ENCODE measurements at places on chromosomes 11 and 22.

DNA sequence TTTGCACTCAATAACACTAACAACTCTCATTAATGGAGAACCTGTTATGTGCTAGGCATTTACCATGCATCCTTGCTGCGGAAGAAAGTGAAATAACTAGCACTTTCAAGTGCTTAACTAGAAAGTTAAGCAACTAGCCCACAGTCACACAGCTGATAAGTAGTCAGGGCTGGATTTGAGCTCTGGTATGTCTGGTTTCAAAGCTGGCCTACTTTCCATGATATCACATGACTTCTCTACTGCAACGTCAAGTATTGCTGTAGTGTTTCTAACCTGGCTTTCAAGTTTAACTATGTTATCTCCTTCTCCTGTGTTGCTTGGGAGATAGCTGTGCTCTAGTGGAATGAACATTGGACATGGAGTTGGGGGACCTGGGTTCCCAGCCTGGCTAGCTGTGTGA is 12.1 kb downstream of the SLC15A3 start:
- no peak for DNase-seq

DNA sequence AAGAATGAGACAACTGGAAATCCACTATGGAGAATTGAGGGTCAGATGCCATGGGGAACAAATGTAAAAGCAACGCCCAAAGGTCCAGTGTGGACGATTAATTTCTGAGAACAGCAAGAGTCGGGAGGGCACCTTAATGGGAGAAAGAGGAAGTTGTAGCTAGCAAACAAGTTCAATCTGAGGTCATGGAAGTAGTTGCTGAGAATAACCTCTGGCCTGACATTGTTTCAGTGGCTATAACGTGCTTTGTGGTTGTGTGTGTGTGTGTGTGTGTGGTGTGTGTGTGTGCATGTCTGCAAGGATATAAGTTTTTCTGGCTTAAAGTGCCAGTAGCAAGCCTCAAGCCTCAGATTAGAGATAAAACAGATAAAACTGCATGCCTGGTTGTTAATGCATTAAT is 1630.1 kb upstream of the TENM4 start:
- no peak for DNase-seq

DNA sequence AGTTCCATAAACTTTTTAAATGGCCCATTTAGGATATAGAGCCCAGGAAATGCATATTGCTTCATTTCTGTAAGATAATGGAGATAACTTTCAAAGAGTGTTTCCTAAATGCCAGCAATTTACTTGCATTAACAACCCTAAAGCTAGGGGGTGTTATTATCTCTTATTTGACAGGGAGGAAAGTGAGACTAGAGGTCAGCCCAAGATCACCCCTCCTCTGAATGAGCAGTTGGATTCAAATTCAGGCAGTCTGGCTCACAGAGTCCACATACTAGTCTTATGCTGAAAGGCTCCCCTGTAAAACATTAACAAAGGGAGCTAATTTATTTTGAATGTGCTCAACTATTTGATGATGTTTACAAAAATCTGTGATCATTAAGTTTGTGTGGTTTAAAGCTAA is 49.9 kb upstream of the TRIM77 start:
- DNase-seq, result no peak

DNA sequence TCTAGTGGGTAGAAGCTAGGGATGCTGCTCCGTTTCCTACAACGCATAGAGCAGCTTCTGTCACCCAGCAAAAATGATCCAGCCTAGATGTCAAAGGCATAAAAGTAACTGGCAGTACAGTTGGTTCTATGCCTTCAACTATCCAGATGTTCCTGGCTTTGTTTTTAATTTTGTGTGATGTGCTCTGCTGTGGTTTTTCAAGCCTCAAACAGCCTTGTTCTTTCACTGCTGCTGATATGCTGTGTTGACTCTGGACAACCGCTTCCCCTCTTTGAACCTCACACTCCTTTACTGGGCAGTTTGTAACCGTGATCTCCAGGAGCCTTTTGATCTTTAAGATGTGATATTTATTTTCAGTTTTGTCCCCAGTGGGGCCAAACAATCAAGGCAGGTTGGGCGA is 116.4 kb downstream of the SEZ6L start:
- no peak for DNase-seq

GRCh38 chr11:134376150-134376921 is 35.7 kb downstream of the B3GAT1 start:
- no peak for DNase-seq

- DNase-seq, result no peak
Observed at GRCh38 chr11:122791411-122791810, 46.9 kb upstream of the CRTAM start.

GRCh38 chr22:17213976-17214375 is 5.3 kb downstream of the ADA2 start:
- no peak for DNase-seq

DNA sequence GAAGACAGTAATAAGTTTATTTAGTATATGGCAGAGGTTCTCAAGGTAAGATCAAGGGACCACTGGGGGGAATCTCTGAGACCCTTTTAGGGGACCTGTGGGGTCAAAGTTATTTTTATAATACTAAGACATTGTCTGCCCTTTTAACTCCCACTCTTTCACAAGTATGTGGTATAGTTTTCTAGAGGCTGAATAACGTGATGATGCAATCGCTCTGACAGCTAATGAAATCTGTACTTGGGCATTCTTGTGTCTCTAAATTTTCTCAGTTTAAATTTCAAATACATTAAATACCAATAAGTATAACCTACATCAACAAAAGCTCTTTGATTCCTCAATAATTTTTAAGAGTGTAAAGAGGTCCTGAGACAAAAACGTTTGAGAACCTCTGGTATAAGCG is 147.9 kb downstream of the ATG16L2 start:
- no peak for DNase-seq

DNA sequence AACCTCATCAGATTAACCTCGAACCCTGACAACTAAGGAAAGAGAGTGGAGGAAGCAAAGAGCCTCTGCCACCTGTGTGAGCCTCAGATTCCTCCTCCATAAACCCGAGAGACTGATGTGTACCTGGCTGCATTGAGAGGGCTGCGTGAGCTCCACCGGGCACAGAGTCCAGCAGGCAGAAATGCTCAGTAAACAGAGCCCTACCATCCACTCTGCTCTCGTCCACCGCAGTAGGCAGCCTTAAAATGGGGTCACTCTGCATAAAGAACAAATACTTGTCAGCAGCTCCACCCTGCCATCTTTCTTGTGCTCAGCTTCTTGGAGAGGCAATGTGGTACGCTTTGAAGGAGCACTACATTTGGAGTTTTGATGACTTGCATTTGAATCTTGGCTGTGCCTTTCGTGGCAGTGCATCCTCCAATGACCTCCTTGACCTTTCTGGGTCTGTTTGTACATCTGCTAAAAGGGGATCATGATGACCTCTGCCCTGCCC is 43.0 kb upstream of the CD5 start:
- DNase-seq, result no peak

- DNase-seq, result no peak
Observed at GRCh38 chr11:69244266-69244665, 49.7 kb upstream of the MYEOV start.

DNA sequence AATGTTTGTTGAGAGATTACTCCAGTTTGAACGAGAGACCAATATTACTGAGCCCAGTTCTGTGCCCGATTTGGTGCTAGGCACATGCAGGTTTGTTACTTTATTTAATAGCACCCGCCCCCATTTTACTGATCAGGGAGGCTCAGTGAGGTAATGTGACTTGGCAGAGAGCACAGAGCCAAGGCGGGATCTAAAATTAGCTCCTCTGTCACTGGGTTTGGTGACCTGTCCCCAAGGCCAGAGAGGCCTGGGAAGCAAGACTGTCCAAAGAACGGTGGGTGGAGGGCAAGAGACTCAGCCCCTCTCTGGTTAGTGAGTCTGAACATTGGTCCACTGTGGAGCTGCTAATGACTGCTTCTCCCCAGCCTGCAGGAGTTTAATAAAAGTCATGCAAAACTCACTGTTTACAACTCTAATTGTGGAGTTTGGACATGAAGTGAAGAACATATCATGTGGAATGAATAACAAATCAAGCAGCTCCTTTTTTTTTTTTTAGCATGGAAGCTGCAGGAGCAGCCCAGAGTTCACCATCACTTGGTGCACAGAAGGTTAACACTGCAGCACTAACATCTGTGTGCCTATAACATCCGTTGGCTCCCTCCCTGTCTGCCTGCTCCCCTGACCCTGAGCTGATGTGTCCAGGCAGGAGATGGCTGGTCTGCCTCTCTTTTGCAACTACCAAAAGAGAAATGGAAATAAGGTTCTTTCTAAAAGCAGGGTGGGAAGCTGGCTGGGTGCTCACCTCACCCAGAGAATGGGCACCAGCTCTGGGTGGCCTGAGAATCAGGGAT is 39.0 kb downstream of the CSNK2A3 start:
- no peak for DNase-seq

GRCh38 chr22:32852395-32853251 is 51.1 kb downstream of the TIMP3 start:
- no peak for DNase-seq

GRCh38 chr11:125287491-125288210 is 123.1 kb downstream of the PKNOX2 start:
- no peak for DNase-seq

- DNase-seq, result no peak
Observed at GRCh38 chr11:134901542-134901941, 489.5 kb upstream of the B3GAT1 start.

- DNase-seq, result peak; percentile 24
Observed at GRCh38 chr11:116851626-116852025, 14.2 kb upstream of the APOA1 start.

DNA sequence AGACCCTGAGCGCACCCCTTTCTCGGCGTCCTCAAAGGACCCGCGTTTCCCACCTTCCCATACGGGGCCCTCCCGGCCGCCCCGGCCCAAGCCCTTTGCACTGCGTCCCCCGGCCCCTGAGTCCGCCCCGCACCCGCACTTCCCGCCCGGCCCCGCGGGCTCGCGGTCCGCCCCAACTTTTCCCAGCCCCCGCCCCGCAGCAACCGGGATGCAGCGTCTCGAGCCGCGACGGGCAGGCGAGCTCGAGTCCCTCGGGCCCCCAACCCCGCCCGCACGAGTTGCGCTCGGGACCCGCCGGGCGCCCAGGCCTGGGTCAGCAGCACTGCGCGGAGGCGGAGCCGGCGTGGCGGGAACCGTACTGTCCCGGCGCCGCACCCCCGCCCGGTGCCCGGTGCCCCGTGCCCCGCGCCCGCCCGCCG is 371 bp downstream of the SMCO4 start:
- no peak for DNase-seq

DNA sequence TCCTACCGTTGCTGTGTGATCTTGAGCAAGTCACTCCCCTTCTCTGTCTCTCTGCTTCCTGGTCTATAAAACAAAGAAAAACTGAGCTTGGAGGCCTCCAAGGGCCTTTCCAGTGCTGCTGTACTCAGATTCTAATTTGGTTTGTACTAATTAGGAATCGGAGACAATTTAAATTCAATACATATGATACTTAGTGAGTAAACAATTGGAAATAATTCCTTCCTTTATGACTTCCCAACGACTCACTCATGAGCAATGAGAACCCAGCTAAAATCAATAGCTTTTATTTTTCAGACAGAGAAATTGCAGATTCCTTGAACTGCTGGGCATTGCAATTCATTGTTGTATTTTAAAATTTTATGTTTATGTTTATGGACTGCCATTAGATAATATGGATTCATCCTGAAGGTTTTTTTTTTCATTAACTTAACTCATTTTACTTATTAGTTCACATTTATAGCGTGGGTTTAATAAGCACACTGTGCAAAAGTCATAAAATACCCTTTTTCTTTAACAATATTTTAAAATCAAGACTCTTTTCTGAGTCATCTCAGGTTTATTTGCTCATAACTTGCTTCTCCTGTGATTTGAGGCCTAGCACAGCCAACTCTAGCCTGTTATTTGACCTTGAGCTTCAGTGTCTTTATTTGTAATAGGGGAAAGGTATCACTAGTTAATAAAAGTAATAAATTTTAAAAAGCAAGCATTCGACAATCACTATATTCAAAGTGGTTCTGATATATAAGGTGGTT is 95.8 kb downstream of the TP53I11 start:
- no peak for DNase-seq

GRCh38 chr11:78400702-78401101 is 16.9 kb downstream of the GAB2 start:
- DNase-seq, result no peak

DNA sequence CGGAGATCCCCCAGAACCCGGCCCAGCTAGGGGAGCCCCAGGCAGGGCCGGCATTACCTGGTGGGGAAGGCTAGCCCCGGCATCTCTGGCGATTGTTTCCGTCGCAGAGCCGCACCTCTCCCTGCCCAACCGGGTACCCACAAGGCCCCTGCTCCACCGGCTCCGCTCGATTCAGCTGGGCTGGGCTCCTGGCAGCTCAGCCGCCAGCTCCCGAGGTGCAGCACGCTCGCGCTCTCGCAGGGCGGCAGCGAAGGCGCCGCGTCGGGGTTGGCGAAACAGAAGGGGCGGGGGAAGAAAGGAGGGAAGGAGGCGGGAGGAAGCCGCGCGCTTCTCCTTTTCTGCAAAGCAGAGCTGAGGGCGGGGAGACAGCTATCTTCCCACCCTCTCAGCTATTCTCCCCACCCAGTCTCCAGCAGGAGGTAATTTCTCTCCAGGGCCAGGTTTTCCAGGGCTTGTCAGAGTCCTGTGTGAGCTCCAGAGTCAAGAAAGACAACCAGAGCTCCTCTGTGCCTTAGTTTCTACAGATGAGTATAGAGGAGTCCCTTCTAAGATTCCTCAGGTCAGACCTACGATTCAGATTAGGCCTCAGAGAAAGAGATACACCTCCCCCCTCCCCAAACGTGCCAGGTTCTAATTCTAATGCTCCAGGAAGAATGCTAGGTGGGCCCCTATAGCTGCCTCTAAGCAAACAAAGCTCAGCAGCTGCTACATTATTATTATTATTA is 62.0 kb downstream of the PAK1 start:
- peak; percentile 63 for DNase-seq

GRCh38 chr22:36595940-36596339 is 67.0 kb upstream of the EIF3D start:
- no peak for DNase-seq

DNA sequence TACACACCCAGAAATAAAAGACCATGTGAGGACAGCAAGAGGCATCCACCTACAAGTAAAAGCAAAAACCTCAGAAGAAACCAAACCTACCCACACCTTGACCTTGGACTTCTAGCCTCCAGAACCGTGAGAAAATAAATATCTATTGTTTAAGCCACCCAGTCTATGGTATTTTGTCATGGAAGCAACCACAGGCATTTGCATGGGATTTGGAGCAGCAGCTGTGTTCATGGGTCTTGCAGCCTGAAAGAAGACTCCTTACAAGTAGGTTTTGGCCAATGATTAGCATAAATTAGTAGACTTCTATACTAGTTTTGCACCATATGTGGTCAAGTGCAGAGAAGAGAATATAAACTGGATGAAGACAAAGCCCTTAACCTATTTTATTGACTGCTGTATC is 27.9 kb downstream of the FSHB start:
- DNase-seq, result no peak

DNA sequence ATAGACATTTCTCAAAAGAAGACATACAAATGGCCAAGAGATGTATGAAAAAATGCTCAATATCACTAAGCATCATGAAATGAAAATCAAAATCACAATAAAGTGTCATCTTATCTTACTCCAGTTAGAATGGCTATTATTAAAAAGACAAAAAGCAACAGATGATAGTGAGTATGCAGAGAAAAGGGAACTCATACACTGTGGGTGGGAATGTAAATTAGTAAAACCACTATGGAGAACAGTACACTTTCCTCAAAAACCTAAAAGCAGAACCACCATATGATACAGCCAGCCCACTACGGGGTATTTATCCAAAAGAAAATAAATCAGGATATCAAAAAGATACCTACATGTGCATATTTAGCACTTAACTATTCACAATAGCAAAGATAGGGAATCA is 700.0 kb upstream of the ANO5 start:
- DNase-seq, result no peak

GRCh38 chr11:115198321-115198741 is 305.9 kb downstream of the CADM1 start:
- no peak for DNase-seq
